ENCODE measurements at places on chromosomes 16 and 17.

- no peak for ATAC-seq
Observed at GRCh38 chr16:72429671-72430081, 257.7 kb upstream of the PMFBP1 start.

GRCh38 chr17:79154951-79155585 is 80.4 kb downstream of the ENGASE start:
- ATAC-seq: no peak

- ATAC-seq: no peak
Observed at GRCh38 chr17:70365091-70365583, 195.8 kb downstream of the KCNJ2 start.

GRCh38 chr17:45197108-45197507 is 24.6 kb upstream of the FMNL1 start:
- ATAC-seq: no peak

- ATAC-seq: peak; percentile 95
Observed at GRCh38 chr16:84186685-84187437, at the start of gene TAF1C. Gene TAF1C (minus strand): TSS chr16:84187057. CDS start chr16:84184988, 2,069 bp downstream.

DNA sequence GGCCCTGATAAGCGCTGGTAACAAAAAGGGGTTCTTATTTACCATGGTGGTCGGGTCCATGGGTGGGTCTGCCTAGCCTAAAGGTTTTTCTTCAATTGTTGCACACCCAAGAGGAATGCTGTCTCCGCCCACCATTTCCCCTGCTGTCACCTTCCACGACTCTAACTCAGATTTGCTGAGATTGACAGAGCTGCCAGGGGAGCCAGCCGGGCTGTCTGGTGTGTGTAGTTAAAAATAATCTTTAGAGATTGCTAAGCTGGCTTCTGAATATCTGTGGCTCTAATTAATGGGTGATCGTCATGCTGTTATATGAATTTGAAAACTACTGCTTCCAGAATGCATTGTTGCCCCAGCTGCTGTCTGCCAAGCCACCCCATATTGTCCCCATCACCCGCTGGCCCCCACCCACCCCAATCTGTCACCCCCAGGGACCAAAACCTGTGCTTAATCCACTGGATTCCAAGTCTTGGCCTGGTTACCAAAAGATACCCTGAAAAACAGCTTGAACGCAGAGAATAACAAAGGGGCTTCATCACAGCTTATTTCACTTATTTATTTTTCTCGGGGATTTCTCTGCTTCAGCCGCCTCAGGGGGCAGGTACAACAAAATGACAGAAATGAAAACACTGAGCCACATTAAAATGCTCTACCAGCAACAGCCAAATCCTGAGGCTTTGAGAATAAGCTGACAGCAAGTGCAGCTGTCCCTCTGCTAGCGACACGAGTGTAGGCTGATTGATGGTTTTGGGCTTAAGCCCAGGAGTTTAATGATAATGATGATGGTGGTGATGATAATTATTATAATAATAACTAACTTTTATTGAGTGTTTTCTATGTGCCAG is 46.1 kb upstream of the NLK start:
- no peak for ATAC-seq

DNA sequence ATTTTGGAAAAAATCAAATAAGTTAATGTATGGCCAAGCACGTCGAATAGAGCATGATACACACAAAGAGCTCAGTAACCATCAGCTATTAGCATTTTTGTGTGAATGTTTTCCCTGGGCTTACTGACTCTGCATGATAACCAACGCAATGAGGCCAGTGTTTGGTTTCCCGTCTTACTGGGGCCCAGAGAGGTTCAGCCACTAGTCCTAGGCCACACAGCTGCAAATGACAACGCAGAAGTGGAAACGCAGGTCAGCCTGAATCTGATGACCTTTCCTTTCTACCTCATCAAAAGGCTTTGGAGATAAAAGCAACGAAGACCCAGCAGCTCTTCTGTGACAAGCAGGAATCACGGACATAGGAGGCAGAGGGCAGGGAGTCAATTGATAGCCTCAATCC is 7.2 kb upstream of the CACNG4 start:
- ATAC-seq: no peak

GRCh38 chr17:42784409-42784808 is 4.0 kb downstream of the WNK4 start:
- ATAC-seq: no peak

All from activated CD4-positive, CD25-positive, alpha-beta regulatory T cell treated with anti-CD3 and anti-CD28 coated beads, Interleukin-2, amount 50 U/mL, for 24 hours (primary cell).